ENCODE measurements at places on chromosomes 5 and 9.

GRCh38 chr5:67283275-67283987 lies 86.8 kb upstream of the CD180 start:
- DNase-seq: no peak

- no peak for DNase-seq
Observed at GRCh38 chr5:107724642-107725041, 53.9 kb upstream of the EFNA5 start.

DNA sequence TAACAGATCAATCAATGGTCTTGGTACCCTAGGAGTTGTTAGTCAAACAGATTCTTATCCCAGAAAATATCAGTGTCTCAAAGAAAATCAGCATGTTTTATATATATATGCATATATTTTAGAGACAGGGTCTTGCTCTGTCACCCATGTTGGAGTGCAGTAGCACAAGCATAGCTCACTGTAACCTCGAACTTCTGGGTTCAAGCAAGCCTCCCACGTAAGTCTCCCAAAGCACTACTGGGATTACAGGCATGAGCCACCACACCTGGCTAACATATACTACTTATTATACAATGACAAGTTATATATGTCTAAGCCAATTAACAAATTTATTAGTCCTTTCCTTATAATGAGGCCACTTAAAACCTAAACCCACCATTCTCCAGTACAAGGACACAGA lies 10.4 kb downstream of the RAB14 start:
- no peak for DNase-seq

DNA sequence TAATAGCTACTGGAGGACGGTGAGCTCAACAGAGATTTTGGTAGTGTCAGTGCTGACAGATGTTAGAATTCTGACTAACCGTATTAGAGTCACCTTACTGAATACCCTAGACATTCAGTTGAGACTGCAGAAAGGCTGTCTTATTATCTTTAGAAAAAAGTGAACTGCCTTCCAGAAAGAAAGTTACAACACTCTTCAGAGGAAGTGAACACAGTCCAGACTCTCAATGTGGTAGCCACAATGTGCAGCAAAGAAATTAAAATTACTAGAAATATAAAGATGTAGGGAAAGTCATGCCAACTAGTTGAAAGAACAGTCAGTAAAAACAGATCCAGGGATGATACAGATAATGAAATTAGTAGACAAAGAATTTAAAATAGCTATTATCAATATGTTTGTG lies 47.1 kb upstream of the COL15A1 start:
- no peak for DNase-seq

GRCh38 chr5:76371960-76372322 lies 31.1 kb upstream of the IQGAP2 start:
- DNase-seq: no peak

- no peak for DNase-seq
Observed at GRCh38 chr9:119588874-119589744, 219.9 kb upstream of the BRINP1 start.

DNA sequence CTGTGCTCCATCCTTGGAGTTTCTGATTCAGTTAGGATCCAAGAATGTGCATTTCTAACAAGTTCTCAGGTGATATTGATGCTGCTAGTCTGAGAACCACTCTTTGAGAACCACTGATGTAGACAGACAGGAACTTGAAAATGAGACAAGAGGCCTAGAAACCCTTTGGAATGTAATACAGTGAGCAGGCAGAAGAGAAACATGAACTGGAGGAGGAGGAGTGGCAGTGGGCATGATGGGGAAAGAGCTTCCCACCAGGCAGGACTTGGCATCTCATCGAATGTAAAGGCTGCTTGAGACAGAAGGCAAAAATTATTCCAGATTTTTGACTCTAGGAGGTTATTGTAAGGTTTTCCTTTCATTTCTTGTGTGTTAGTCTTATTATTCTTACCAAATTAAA lies 295.8 kb upstream of the SGCD start:
- no peak for DNase-seq

DNA sequence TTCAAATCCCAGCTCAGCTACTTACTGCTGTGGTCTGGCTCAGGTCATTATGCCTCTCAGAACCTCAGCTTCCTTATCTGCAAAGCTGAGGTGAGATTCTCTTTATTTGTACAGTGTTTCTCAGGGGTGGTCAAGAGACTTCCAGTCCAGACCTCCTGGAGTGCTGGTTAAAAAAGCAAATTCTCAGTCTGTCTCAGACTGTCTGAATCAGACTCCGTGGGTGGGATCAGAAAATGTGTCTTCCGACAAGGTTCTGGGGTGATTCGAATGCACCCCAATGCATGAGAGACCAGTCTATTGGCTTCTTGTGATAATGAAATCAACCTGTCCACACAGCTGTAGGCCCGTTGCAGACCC lies 137.7 kb upstream of the SMIM23 start:
- no peak for DNase-seq

GRCh38 chr5:41482715-41483114 lies 27.7 kb downstream of the PLCXD3 start:
- DNase-seq: no peak

DNA sequence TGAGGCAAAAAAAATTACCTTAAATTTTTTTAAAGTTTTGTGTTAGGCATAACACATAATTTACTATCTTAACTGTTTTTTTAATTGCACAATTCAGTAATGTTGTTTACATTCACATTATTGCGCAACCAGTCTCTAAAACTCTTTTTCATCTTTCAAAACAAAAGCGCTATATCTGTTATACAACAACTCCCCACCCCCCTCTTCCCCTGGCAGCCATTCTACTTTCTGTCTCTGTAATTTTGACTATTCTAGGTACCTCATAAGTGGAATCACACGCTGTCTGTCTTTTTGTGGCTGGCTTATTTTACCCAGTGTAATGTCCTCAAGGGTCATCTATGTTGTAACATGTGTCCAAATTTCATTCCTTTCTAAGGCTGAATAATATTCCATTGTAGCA lies 241.5 kb upstream of the DMRT1 start:
- no peak for DNase-seq

DNA sequence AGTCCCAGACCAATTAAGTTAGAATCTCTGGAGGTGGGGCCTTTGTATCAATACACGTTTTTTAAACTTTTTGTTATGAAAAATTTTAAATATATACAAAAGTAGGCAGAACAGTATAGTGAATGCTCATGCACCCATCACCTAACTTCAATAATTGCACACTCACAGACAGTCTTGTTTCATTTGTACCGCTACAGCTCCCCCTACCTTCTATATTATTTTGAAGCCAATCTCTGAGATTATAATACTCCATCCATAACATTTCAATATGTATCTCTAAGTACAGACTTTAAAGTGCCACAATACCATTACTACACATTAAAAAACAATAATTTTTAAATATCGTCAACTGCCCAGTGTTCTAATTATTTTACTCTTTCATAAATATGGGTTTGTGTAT lies 32.9 kb downstream of the ISL1 start:
- no peak for DNase-seq

DNA sequence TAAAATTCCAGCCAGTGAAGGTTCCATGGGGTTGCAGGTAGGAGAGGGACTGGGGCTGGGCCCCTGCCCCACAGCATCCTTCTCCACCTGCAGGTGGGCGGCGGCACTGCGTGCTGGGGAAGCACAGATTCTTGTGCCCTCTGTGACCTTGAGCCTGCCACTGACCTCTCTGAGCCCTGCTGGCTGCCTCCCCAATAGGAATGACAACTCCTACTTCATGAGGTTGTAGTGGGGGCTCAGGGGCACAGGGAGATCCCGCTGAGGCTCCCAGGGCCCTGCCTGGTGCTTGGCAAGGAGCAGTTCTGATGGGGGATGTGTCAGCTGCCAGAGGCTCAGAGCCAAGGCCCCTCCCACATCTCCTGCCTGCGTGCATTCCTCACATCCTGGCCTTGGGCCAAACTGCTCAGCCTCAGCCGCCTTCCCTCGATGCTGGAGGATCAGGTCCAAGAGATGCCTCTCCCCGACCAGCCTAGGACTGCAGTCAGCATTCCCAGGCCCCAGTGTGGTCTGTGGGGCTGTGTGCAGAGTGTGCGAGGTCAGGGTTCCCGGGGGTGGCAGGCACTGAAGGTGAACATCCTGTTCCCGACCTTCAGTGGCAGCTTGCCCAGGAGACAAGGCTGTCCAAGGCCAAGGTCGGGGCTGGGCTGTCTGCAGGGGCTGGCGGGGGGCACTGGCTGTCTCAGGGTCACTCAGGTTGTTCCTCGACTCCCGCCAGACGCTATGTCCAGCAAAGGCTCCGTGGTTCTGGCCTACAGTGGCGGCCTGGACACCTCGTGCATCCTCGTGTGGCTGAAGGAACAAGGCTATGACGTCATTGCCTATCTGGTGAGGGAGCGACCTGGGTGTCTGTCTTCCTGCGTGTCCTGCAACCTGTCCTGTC lies 7.0 kb downstream of the ASS1 start:
- no peak for DNase-seq

GRCh38 chr9:101457003-101457402 lies 21.4 kb upstream of the ALDOB start:
- no peak for DNase-seq

GRCh38 chr9:130341839-130342713 lies 76.5 kb downstream of the HMCN2 start:
- no peak for DNase-seq

All from stimulated activated CD8-positive, alpha-beta memory T cell treated with anti-CD3 and anti-CD28 coated beads, Interleukin-15, amount 100 ng/mL, for 4 hours (primary cell).